MV-4-11 (cell line): ENCODE measurements at places on chromosomes 6 and 20.
A peak's percentile ranks its signal among the peaks of the same experiment; 100 is the strongest.

GRCh38 chr6:33276864-33277662, at the start of gene B3GALT4:
Gene B3GALT4, plus strand, starts transcription at chr6:33277123. Its CDS starts 297 bp downstream, at chr6:33277420.
- peak; percentile 76 for DNase-seq

- no peak for DNase-seq
These were observed 2.0 kb downstream of the PI3 start for GRCh38 chr20:45176526-45177267.

DNA sequence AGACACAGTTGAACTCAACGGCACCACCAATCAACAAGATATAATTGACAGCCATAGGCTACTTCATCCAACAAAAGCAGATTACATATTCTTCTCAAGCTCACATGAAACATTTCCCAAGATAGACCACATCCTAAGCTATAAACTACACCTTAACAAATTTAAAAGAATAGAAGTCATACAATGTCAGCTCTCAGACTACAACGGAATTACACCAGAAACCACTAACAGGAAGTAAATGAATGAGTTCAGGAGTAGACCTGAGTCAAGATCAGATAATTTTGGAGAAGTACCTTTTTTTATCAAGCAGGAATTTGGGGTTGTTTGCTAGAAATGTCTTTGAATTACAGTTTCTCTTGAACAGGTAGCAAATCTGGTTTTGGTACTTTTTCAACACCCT, 237.8 kb downstream of the TBX18 start:
- no peak for DNase-seq

DNA sequence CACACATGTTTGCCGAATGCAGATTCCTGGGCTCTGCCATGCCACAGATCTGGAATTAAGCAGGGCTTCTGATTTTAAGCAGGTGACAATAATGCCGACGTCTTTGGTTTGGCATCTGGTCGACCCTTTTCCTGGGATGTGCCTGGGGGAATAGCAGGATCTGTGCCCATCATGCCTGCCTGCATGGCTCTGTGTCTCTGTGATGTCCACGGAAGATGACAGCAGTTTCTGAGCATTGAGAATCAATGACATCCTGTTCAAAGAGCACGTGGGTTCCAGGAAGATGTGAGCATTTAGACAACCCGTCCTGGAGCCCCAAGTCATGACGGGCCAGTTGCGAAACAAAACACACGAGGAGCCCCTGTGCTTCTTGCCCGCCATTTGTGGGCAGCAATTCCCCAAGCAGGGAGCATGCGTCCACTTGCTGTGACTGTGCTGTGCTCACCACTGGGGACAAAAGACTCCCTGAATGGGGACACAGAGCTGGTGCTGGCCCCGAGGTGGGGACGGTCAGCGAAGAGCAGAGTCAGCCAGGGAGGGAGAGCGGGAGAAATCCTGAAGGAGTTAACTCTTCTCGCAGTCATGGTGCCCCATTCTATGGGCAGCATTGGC, 110.1 kb downstream of the ERMARD start:
- peak; percentile 26 for DNase-seq

DNA sequence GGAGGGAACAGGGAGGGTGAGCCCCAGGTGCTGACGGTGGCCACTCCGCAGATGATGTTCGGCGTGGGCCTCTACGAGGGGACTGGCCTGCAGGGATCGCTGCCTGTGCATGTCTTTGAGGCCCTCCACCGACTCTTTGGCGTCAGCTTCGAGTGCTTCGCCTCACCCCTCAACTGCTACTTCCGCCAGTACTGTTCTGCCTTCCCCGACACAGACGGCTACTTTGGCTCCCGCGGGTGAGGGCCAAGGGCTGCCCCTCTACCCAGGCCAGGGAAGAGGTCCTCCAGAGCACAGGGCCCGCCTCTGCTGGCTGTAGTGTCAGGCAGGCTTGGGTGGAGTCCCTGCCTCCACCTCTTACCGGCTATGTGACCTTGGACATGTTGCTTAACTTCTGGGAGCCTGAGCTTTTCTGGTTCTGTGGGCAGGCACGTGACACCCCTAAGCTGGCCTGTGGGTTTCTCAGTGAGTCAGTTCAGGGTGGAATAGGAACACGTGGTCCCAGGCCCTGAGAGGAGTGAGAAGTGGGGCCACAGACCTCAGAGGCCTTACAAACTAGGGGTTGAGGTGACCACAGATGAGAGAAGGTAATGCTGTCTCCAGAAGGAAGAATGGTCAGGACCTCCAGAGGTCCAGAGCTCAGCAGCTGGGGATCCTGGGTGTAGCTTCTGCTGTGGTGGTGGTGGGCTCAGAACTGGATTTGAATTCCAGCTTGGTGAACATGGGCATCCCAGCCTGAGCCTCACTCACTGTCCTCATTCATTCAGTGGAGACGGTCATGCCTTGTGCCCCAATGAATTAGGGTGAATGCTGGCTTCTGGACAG, 11.9 kb downstream of the PCIF1 start:
- peak; percentile 99 for DNase-seq

- DNase-seq, result no peak
These were observed 3.1 kb downstream of the MAN1A1 start for GRCh38 chr6:119346450-119346849.

DNA sequence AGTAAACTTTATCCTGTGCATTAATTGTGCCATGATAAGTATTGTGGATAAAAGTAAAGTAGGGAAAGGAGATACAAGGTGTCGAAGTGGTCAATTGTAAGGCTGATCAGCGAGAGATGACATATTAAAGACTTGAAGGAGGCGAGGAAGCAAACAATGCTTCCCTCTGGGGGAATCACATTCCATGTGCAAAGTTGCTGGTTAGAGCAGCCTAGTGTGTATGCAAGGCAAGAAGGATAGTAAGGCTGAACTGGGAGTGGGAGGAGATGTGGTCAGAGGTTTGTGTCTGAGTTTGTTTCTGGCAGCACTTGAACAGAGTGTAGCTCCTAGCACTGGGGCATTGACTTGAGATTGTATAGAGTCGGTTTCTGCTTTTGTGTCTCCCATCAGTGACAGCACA, 122.9 kb downstream of the SLC35F1 start:
- no peak for DNase-seq

- no peak for DNase-seq
These were observed 8.2 kb upstream of the SIGLEC1 start for GRCh38 chr20:3720626-3721025.

- DNase-seq, result no peak
These were observed 380.2 kb downstream of the TBC1D32 start for GRCh38 chr6:120954111-120954510.

GRCh38 chr20:25018841-25019240, 26.3 kb upstream of the APMAP start:
- no peak for DNase-seq

GRCh38 chr6:72552938-72553337, 68.9 kb upstream of the KCNQ5 start:
- DNase-seq, result no peak

DNA sequence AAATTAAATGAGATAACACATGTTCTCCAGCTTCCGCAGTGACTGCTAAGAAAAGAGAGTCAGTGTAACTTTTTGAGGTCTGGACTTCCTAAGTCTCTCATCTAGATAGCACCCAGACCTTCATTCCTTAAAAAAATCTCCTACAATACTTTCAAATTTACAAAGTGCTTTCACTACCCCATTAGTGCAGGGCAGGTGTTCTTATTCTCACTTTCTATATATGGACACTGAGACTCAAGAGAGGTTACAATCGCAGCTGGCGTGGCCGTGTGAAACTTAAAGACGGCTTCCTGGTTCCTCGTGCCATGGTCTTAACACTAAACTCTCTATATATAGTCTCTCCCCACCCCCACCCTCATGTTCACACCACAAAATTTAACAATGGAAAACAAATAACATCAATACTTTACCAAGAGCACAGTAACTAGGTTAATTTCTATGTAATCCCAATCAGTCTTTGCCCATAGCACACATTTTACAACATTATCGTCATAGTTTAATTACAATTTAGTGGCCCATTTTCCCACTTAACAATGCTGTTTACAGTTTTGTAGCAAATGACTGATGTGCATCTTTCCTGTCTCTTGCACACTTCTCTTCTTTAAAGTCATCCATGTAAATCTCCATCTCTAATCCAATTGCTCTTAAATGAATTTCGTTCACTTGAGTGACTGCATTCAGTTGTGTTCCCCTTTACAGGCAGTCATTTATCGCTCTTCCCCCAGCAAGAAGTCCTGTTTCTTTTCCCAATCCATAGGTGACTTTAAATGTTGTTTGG, 78.8 kb upstream of the ARID1B start:
- DNase-seq, result peak; percentile 79

GRCh38 chr6:168440520-168441433, at the start of gene SMOC2:
Gene SMOC2, plus strand, starts transcription at chr6:168441184. Its CDS starts 187 bp downstream, at chr6:168441371.
- DNase-seq, result no peak
